ENCODE measurements at places on chromosomes 16 and 17.
A peak's percentile ranks its signal among the peaks of the same experiment; 100 is the strongest.

GRCh38 chr16:2785101-2785991 lies 2.0 kb downstream of the PRSS33 start:
- peak; percentile 13 for DNase-seq

GRCh38 chr17:16945136-16945482 lies 26.8 kb downstream of the TNFRSF13B start:
- no peak for DNase-seq

DNA sequence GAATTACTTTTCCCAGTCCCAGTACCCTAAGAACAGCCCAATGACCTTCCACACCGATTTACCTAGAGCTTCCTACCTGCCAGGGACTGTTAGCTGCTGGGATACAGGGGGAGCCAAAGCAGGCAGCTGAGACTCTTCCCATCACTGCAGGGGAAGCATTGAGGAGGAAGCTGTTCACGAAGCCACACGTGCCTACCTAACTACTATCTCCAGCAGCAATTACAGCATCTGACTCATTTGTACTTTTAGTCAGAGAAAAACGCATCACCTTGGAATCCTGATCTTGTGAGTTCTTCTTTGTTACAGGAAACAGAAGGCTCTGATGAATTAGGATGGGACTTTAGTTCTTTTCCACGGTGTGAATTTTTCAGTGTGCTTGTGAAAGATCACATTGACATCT lies 113.7 kb upstream of the DHX40 start:
- DNase-seq: no peak

- no peak for DNase-seq
These were observed 61.0 kb downstream of the FOXL1 start for GRCh38 chr16:86639354-86639753.

- no peak for DNase-seq
These were observed 61.1 kb downstream of the SOCS1 start for GRCh38 chr16:11194913-11195312.

DNA sequence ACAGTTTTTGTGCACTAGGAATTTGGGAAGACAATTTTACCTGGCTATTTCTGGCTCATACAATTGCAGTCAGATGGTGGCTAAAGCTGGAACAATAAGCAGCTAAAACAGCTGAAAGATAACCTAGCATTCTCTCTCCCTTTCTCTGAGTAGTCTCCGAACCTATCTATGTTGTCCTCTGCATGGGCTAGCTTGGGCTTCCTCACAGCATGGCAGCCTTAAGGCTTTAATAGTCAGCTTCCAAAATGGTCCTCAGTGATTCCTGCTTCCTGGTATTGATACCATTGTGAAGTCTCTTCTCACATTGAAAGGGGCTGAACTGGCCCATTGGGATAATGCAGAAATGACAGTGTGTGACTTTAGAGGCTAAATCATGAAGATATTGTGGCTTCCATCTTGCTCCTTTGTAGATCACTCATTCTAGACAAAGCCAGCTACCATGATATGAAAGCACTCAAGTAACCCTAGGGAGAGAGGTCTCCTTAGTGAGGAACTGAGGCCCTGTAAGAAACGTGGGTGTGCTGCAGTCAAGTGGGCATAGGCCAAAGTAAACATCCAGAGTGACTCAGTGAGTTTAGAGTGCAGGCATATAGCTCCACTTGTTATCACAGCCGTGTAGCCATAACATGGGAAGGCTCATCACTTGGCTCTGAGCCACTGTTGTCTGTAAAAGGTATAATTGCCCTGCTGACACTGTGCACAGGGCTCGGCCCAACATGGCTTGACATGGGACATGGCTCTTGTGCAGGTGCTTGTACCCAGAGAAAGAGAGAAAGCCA lies 5.5 kb upstream of the VKORC1 start:
- DNase-seq: no peak

DNA sequence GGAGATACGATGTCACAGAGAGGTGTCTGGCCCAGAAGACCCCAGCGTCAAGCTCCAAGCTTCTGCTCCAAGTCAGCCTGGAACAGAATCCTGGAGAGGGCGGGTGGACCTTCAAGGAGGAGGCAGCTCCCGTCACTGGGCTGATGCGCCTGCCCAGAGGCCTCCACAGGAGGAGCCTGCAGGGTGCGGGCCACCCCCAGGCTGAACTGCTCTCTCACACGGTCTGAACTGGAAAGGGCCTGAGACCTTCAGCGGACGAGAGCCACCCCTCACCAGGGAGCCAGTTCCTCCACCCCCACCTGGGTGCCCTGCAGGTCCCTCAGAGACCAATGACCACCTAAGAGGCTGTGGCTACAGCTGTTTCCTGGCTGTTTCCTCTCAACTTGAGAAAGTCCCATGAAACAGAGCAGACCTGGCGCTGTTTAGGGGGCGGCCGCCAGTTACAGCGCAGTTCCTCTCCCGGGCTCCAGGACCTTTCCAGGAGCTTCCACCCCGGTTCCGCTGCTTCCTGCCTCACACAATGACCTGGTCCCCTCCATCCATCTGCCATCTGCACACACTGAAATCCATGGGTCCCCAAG lies 36.0 kb upstream of the KLHDC4 start:
- DNase-seq: no peak

DNA sequence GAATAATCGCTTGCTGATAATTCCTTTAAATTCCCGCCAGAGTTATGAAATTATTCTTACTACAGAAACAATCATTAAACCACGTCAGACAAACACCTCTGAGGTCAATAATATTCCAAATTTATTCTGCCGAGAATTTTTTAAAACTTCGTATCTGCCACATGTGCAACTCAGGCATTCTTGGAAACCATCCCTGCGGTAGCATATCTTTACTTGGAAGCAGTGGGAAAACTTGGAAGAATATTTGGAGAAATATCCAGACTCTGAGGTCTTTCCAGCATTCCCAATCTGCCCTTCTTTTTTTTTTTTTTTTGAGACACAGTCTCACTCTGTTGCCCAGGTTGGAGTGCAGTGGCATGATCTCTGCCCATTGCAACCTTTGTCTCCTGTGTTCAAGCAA lies 2.0 kb upstream of the CCL11 start:
- DNase-seq: no peak

GRCh38 chr17:61368832-61369450 lies 30.7 kb upstream of the TBX2 start:
- no peak for DNase-seq

GRCh38 chr17:962670-963069 lies 16.9 kb downstream of the NXN start:
- DNase-seq: no peak
